GM12865 (cell line): ENCODE measurements at places on chromosomes 5 and 9.

DNA sequence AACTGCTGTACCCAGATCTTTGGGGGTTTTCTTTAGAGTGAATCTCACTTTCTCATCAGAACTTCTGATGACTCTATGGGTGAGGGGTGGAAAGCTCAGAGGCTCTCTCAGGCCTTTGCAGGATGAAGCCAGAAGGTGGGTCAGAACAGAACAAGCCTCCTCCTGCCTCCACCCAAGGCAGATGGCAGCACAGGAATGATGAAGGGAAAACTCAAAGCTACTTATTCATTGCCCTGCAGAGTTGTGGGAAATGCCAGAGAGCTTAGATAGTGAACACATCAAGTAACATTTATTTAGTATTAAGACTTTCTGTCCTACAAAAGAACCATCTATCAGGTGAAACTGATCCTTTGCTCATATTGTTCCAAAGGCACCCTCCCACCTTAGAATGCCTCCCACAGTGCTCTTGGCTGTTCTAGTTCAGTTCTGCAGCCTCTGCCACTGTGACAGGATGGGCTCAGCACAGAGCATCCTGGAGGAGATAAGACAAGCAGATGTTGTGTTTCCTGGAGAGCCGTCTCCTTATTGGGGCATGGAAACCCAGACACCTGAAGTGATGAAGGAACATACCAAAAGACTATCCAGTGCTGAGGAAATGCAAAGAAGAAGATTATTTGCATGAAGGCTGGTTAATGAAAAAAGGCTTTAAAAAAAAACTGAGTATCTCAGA lies 146.6 kb downstream of the ADAMTS12 start:
- no peak for DNase-seq

DNA sequence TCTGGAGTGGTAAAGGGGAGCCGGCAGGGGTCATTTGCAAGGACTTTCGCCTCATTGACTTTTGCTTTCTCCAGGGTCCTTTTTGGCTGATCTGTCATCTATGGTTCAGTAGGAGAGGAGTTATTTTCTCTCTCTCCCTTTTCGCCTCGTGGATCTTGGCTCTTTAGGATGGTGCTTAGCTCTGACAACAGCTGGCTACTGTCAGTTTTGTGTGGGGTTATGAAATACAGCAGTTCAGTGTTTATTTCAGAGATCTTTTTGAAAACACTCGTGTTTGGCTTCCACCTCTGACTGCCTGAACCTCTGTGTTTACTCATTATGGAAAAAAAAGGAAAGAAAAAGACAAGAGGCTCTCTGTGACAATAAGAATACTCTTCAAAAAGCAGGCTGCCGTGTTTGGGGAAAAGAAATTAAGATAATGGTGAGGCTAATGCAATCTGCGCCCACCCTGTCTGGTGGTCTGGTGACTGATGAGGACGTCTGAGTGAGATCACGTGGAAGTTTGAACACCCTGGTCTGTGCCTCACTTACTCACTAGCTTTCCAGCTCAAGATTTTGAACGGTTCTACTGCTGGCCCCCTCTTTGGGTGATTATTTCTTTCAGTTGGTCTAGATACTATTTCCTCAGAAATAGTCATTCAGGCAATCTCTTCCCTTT lies 567.7 kb downstream of the CAAP1 start:
- DNase-seq, result no peak

DNA sequence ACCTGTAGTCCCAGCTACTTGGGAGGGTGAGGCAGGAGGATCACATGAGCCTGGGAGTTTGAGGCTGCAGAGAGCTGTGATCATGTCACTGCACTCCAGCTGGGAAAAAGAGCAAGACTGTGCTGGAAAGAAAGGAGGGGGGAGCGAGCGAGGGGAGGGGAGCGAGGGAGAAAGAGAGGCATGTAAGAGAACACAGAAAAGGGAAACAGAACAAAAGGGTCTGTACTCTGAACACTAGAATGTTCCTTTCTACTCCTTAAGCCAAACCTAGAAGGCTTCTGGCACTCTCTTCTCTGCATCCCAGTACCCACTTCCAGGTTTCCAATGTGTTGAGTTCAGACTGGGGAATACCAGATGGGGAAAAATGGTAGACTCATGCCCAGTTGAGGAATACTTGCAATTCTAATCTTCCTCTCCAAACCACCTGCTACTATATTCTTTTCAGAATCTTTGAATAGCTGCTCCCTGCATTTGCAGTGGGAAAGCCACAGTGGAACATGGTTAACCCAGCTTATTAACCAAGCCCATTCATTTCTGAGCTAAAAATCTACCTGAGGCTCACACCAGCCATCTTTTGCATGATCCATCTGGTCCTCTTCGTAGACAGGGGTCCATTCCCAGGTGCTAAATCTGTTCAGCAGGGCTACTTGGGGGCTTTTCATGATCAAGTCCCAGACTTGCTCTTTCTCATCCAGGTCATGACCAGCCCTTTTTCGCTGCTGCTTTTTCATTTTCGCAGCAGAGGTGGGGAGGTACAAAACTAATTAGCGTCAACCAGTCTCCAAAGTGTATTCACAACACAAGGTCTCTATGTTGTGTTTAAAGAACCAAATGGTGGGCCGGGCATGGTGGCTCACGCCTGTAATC lies 34.9 kb downstream of the SEMA4D start:
- no peak for DNase-seq

GRCh38 chr5:96487859-96488258 lies 54.8 kb upstream of the PCSK1 start:
- DNase-seq, result no peak

- peak; percentile 16 for DNase-seq
Observed at GRCh38 chr9:14992081-14992480, 81.9 kb upstream of the FREM1 start.

- DNase-seq, result no peak
Observed at GRCh38 chr9:87528969-87529368, 31.3 kb downstream of the DAPK1 start.

GRCh38 chr9:81508476-81508875 lies 180.9 kb downstream of the TLE1 start:
- no peak for DNase-seq

GRCh38 chr5:107634981-107635848 lies 35.5 kb downstream of the EFNA5 start:
- no peak for DNase-seq

DNA sequence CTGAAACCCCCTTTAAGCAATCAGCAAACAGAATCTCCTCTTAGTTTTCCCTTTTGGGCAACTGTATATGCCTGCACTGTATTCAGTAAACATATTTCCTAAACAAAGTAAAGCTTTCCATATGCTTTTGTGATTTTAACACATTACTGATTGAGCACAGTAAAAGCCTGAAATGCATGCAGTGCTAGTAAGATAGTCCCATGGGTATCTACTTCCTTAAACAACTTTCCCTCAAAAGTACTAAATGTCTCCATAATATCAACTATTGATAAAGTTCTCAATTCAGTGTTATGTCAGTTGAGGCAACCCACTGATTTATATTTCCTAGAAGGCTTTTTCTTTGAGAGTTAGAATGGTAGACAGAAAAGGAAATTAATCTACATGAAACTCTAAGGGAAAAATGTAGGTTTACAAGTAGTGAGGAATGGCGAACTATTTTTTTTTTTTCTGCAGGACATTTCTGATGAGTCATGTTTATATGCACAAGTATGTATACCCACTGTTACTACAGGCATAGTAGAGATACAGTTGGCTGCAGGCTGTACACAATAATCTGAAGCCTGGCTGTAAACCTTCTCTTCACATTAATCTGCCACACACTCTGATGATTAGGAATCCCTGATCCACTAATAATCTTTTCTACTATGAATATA lies 31.2 kb upstream of the CEP120 start:
- DNase-seq, result no peak
